Cortex of kidney (tissue), 1 donor: ENCODE measurements at places on chromosomes 7 and 10.

DNA sequence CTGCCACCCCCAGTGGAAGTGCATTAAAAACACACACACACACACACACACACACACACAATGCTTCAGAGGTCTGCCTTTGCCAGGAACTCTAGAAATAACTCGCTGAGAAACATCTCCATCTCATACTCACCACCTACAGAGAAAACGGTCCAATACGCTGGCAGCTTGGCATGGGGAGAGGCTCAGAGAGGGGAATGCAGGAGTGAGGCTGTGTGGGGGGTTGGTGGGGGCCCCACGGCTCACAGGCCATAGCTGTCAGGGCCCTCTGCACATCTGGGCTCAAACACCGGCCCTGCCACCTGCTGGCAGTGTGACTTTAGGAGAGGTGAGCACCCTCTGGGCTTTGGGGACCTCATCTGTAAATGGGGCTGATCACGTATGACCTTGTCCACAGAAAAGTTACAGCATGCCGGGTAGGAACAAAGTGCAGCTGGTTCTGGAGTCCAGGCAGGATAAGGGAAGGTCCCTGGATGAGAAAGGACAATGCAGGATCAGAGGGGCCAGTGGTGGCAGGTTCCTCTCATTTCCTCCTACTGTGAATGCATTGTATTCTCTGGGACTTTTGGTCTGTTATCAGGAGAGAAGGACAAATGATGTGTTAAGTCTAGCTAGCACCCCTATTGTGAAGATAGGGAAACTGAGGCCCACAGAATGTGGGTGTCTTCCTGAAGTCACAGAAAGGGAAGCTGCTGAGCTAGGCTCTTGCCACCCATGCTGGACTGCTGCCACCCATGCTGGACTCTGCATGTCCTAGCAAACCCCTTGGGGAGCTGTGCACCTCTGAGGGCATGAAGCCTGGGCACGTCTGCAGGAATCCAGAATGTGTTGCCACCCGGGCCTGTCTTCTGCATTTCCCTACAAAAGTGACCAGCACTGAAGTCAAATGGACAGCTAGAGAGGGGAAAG lies 404.6 kb downstream of the RPS24 start:
- no peak for DNase-seq

GRCh38 chr7:82179311-82179710 lies 264.3 kb downstream of the CACNA2D1 start:
- no peak for DNase-seq

GRCh38 chr7:30814700-30815387 lies 43.6 kb downstream of the MINDY4 start:
- no peak for DNase-seq

DNA sequence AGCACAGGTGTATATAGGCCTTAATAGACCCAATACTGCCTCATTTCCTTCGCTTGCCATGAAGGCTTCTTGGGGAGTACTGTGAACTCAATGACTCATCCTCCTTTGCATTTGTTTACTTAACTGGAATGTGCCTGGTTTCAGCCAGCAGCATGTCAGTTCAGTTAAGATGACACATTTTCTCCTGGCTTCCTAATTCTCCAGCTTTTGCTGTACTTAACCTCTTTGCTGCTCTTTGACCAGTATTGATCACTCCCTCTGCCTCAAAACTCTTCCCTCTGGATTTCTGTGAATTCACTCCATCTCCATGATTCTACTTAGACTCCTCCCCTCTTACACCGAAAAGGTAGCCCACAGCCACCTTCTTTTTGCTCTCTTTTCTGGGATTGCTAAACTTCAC lies 135.7 kb downstream of the MAGI2 start:
- DNase-seq: no peak

DNA sequence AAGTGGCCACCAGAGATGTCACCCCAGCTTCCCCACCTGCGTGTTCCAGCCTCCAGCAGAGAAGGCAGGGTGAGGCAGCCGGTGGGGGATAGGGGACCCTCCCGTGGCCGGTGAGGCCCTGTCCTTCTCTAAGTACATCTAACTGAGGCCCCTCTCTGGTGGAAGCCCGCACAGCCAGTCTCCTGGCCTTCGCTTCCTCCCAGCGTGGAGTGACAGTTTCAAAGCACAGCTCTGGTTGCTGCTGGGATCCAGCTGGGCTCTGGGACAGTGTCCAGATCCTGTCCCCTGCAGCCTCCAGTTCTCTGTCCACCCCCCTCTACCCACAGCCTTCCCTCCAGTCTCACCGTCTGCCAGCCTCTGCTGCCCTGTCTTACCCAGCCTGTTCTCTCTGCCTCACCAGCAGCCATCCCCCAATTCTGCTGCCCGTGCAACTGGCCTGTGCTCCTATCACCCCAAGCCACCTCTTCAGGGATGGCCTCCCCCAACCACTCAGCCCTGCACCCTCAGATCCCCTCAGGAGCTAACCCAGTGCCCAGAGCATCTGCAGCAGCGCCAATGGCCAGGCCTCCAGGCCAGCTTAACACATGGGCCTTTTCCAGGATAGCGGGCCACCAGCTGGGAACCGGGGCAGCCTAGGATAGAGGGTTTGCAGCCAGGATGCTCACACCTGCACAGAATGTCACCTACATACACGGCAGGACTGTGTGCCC lies 16.3 kb upstream of the SH2B2 start:
- no peak for DNase-seq

GRCh38 chr7:43553999-43554398 lies 28.9 kb upstream of the STK17A start:
- DNase-seq: no peak

DNA sequence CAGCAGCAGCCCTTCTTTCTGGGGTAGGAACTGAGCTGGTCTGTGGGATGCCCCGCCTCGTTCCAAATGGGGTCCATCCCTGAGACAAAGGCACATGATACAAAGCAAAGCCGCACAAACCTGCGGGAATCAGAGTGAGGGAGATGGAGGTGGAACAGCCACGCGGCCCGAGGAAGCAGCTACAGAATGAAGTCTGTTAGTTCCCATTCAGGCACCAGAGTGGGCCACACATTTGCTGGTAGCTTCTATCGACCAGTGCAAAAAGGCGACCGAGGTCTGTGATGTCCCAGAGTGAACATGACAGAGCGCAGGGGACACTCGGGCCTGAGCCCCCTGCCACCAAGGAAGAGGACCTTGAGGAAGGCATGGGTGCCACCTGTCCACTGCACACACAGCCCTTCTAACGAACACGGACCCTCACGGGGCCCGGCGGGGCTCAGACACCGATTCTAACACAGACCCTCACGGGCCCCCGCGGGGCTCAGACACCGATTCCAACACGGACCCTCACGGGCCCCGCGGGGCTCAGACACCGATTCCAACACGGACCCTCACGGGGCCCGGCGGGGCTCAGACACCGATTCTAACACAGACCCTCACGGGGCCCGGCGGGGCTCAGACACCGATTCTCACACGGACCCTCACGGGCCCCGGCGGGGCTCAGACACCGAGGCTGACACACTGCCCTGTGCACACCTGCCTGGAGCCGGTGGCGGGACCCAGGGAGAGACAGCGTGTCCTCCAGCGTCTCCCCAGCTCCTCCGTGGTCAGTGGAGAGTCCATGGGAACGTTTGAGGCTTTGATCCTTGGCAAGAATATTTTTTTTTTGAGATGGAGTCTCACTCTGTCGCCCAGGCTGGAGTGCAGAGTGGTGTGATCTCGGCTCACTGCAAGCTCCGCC lies 32.8 kb upstream of the FAM20C start:
- DNase-seq: no peak

DNA sequence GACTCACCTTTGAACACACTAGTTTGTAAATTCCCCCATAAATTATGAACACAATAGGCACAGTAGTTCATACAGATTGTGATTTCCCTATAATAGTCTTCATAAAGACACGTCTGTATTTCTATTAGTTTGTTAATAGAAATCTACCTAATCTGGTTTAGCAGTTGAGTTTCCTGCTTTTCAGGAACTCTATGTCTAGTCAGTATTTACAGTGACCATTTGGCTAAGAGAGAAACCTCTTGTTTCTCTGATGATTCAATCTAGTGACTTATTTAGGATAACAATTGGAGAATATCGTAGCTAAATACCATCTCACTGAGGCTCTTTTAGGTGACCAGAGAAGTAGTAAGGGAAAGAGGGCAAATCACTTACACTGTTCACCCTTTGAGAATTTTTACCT lies 5.9 kb upstream of the HERPUD2 start:
- DNase-seq: no peak

DNA sequence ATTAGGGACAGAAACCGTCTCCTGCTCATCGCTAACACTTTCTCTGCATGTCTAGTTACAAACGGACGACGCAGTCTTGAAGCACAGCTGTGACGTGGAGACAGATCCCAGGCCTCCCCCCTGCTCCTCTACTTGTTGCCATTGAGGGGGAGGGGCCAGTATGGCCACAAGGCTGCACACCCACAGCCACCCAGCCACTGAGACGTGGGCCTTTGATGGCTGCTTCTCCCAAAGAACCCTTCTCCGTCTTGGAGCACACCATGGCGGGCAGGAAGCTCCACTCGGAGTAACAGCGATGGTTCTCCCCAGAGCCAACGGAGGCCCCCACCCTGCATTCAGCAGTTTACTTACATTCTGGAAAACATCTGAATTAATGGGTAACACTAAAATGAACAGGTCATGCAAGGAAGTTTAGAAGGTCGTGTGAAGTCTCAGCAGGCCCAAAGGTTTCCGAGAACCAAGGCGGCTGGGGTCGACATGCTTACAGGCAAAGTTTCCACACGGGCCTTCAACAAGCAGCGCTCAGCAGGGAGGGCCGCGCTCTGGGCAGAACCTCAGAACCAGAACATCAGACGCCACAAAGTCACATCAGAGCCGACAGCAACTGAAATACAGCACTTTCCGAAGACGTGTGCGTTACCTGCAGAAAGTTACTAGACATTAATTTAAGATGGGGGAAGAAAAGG lies 169.6 kb downstream of the DIP2C start:
- DNase-seq: no peak

DNA sequence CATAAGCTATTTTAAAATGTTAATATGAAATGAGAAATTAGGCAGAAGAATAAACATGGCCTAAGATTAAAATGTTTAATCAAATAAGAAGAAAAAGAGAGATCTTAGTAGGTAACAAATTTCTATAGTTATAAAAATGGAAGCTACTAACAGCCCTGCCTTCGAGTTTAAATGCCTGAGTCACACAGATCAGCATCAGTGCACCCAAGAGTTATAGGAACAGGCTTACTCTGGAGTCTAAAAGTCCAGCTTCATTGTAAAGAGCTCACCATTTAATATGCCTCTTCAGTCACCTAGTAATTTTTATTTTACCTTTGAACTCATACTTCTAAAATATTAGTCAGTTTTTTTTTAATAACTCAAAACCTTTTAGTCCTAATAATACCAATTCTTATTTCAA lies 52.6 kb downstream of the BRI3 start:
- no peak for DNase-seq

- DNase-seq: no peak
Measured at GRCh38 chr10:90658791-90659190, 199.0 kb downstream of the HTR7 start.

GRCh38 chr10:75483188-75483587 lies 51.8 kb downstream of the LRMDA start:
- DNase-seq: no peak

DNA sequence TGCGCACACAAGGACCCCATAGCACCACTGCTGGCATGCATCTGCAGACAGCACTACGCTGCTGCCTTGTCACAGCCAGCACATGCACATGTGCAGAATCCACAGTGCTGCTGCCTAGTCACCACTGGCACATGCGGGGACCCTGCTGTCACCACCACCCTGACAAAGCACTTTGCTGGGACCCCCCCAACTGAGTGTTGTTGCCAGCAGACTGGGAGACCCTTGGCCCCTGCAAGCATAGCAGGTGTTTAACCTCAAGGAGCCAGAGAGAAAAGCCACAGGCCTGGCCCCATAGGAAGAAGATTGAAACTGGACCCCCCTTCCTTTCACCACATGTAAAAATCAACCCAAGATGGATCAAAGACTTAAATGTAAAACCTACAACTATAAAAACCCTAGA lies 211.2 kb downstream of the ITGB1 start:
- DNase-seq: no peak

GRCh38 chr7:121212036-121212435 lies 116.8 kb upstream of the WNT16 start:
- no peak for DNase-seq

- DNase-seq: no peak
Measured at GRCh38 chr10:103921750-103922195, 3.8 kb upstream of the STN1 start.

GRCh38 chr10:132149271-132149670 lies 37.5 kb upstream of the DPYSL4 start:
- no peak for DNase-seq

DNA sequence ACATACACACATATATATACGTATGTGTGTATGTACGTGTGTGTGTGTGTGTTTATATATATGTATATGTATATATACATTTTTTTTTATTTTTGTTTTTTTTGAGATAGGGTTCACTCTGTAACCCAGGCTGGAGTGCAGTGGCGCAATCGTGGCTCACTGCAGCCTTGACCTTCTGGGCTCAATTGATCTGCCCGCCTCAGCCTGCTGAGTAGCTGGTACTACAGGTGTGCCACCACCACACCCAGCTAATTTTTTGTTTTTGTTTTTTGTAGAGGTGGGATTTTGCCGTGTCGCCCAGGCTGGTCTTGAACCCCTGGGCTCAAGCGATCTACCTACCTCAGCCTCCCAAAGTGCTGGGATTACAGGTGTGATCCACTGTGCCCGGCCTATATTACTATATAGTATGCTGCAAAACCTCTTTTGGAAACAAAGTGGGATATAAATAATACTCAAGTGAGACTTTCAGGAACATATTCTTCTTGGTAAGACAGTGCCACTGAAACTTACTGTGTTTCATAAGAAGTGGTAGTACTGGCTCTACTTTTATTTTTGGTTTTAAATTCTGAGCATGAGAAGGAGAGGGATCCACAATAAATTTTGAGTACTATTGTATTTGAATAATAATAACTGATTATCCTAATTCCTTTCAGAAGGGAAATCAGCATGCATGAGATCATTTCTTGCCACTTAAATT lies 51.0 kb downstream of the MLLT10 start:
- no peak for DNase-seq

DNA sequence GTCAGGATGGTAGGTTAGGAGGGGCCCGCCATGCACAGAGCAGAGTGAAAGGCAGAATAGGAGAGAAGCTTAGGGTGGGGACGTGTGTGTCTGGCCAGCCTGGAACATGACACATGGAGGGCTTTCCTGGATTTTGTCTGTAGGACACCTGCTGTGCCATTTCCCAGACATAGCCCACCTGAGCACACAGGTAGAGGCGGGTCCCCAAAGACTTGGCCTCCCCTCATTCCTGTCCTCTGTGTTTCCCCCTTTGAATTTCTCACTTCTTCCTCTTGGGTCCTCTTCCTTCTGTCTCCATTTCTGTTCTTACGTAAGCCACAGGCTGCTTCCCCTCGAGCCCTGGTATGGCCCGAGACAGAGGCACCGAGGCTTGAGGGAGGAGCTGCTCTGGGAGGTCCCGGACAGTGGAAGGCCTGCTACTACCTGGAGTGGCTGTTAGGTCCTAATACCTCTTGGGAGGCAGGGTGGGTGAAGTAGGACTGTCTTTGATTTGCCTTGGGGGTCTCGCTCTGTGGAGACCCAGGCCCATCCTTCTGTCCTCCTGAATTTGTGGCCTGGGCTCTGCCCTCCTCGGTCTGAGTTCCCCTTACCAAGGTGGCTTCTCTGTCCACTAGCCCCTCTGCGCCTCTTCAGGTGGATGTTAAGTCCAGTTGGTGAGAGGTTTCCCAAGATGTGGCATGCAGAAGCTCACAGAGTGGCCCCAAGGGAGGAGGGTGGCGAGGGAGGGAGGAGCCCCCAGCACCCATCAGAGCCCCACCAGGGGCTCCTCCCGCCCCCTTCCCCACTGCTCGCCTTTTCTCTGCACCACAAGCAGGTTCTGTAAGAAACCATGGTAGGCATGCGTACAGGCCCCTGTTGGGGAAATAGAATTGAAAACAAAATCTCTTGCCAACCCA lies 5.5 kb downstream of the ZNF775 start:
- DNase-seq: no peak

GRCh38 chr7:152351168-152351567 lies 84.6 kb downstream of the KMT2C start:
- DNase-seq: no peak
